ENCODE measurements at places on chromosomes 5 and 9.

DNA sequence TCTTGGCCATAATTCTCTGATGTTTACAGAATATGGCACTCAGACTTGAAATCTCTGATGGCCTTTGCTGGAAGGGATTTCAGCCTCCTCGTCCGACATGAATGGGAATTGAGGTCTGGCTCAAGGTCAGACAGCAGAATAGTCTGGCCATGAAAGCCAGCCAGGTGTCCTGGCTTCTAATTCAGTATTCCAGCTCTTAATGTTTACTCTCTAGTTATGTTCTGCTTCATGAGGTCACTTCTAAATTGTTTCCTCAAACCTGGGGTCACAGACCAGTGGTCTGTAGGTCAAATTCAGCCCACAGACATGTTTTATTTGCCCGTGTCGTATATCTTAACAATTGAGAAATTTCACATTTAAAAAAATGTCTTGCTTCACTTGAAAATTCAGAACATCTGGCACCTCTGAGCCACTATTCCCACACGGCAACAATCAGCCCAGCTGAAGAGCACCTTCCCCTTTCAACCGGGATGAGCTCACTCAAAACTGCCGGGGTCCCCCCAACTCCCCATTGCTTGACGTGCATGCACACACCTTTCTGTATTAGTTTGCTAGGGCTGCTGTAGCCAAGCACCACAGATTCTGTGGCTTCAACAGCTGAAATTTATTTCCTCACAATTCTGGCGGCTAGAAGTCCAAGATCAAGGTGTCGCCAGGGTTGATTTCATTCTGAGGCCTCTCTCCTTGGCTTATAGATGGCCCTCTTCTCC, 243.5 kb downstream of the ENC1 start:
- no peak for DNase-seq

GRCh38 chr5:18761801-18762200, 1127.5 kb downstream of the TAF11L14 start:
- DNase-seq: peak; percentile 57

- DNase-seq: no peak
These were observed 23.9 kb downstream of the JMY start for GRCh38 chr5:79259810-79260209.

DNA sequence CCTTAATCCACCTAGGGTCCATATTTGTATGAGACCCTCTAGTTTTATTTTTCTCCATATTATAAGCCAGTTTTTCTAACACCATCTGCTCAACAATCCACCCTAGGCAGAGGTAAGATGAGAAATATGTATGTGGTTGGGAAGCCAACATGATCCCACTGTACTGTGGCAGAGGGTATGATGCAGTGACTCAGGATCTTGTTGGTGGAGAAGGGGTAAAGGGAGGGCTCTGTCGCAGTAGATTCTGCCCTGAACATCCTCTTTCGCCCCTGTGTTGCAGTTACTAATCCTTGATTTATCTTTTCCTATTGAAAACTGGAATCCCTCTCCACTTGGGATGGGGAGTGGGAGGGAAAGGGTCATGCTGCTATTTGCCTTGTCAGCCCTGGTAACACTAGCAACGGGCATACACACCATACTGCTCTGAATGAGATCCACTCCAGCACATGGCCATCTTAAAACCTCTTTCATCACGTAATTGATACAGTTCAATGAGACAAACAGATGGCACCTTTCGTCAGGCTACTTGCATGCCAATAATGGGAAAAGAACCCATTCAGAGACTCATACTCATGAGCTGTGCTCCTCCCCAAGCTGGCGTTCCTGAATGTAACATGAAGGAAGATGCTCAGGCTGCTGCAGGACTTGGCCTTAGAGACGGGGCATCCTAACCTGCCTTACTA, 63.0 kb downstream of the ADAMTS12 start:
- DNase-seq: no peak

- DNase-seq: no peak
These were observed 151.6 kb downstream of the SYK start for GRCh38 chr9:90953200-90953599.

DNA sequence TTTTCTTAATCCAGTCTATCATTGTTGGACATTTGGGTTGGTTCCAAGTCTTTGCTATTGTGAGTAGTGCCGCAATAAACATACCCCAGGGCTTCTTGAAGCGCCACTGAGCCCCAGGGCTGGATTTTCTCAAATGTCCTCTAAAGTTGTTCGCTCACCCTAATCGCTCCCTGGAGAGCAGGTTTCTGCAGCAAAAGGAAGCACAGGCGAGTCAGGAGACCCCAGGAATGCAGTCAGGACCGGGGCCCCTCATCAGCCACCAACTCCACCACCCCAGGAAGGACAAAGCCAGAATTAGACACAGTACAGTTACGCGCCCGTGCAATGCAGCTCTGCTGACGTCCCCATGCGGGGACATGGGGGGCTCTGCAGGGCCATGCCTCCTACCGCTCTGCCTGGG, 15.7 kb upstream of the OBP2B start:
- no peak for DNase-seq

DNA sequence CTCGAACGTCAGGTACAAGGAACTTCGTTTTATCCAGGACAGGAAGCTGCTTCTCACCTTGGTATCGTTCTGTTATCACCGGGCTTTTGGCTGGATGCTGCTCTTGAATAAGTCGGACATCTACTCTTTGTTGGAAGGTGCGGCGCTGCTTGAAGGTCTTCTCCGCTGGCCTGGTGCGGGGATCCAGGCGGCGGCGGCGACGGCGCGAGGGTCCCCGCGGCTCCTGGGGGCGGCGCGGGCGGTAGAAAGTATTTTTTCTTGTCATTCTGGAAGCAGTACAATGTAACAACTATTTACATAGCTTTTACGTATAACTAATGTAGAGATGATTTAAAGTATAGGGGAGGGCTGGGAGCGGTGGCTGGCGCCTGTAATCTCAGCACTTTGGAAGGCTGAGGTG, 52.3 kb downstream of the ACER2 start:
- DNase-seq: no peak

DNA sequence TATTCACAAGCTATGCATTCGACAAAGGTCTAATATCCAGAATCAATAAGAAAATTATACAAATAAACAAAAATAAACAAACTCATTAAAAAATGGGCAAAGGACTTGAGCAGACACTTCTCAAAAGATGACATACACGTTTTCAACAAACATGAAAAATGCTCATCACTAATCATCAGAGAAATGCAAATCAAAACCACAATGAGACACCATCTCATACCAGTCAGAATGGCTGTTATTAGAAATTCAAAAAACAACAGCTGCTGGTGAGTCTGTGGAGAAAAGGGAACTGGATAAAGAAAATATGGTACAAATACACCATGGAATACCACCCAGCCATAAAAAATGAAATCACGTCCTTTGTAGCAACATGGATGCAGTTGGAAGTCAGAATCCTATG, 45.1 kb upstream of the PUM3 start:
- DNase-seq: no peak

DNA sequence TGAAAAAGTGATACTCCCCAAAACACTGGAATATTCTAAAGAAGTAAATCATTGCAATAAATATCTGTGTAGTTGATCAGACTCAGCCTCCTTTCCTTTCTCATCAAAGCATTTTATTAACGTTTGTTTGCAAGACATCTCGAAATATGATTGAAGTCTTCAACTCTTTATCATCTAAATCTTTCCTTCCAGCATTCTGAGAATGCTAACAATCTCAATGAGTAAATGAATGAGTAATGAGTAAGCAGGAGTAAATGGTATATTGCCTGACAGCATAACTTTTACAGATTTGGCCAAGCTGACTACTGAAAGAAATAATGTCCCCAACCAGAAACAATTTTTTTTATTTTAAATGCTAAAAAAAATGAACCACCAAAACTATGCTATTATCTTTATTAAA, 157.1 kb downstream of the SLCO4C1 start:
- no peak for DNase-seq

- DNase-seq: no peak
These were observed 1.4 kb downstream of the HDHD3 start for GRCh38 chr9:113375057-113376023.

DNA sequence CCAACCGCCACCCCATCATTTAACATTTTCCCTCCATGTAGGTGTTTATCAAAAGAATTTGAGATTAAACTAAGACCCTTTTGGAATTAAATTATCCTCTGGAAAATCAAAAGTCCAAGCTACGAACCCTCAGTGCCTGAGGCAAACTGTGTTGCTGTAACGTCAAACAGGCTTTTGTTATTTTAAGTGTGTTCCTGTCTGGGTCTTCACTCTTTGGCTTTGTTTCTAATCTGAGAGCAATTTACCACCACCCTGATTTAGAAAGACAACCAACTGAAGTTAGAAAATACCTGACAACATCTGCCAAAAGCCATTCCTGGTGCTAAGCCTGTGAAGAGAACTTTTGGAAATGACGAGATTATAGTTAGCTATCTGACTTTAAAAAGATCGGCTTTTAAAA, 199.9 kb downstream of the DIRAS2 start:
- no peak for DNase-seq

DNA sequence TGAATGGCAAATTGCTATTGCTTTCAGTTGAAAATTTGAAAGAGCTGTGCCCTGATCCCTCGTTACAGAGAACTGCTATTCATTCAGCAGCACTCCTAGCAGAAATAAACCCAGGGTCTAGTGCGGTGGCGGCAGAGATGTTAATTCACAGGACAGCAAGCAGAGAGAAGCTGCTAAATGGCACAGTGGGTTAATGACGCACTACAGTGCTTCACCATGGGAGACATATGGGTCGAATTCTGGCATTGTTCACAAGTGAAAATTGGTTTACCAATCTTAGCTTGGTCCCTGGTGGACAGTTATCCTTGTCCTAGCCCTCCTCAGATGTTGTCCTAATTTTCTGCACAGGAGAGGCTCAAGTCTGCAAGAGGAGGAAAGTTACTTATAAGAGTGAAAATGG, 807.4 kb downstream of the TLE1 start:
- DNase-seq: no peak

DNA sequence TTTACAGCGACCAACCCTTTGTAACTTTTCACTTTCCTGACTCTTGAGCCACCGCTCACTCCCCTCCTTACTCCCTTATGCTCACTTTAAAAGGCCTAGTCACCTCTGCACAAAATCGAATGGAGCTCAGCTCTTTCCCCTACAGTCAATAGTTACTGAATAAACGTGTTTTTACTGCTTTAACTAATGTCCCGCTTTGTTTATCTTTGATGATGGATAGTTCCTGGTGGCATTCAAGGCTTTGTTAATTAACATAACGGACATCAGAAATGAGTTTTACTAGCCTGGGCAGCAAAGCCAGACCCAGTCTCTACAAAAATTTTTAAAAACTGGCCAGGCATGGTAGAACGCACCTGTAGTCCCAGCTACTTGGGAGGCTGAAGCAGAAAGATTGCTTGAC, 5.0 kb downstream of the SERINC5 start:
- no peak for DNase-seq

DNA sequence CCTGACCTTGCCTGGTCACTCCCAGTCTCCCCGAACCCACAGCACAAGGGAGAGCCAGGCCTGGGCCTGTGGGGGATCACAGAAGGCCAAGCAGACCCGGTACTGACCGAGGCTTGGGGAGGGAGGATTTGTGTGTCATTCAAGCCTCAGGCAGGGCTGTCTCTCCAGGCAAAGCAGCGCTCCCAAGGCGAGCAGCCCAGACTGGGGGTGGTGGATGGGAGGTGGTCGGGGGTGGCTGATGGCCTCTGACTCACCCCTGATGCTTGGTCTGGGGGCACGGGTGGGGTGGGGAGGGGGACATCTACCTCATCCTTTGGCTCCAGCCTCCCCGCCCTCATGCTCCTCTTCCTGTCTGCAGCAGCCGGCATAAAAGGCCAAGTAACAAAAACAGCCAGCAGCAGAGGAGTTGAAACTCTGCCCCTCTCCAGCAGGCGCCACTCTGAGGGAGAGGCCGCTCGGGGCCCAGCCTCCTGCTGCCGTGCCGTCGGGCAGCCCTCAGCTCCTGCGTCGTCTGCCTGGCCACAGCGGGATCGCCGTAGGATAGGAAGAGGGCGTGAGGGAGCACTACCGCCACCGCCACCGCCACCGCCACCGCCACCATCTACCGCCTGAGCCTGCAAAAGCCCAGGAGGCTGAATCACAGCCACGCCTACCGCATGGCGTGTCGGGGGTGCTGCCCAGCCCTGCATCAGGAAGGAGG, 166.0 kb downstream of the OLFM1 start:
- DNase-seq: no peak

DNA sequence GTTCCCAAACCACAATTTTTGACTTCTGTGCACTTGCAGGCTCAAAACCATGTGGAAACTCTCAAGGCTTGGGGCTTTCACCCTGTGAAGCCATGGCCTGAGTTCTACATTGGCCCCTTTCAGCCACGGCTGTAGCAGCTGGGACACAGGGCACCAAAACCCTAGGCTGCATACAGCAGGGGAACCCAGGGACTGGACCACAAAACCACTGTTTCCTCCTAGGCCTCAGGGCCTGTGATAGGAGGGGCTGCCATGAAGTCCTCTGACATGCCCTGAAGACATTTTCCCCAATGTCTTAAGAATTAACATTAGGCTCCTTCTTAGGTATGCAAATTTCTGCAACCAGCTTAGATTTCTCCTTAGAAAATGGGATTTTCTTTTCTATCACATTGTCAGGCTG, 312.1 kb upstream of the TUSC1 start:
- DNase-seq: no peak

DNA sequence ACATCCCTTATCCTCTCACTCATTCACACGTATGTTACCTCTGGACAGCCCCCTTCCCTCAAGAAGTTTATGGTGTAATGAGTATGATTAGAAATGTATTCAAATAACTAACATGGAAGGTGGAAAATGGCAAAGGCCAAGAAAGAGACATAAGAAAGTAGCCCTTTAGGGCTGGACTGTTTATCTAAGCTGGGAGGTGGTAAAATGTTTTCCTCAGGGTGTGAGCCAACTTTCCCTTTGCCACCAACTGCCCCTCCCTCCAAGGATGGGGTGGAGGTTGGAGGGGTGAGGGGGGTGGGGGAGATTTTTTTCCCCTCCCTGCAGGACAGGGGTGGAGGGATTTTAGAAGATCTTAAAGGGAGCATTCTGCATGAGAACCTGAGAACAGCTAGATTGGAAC, 8.2 kb downstream of the SLC45A2 start:
- DNase-seq: no peak

GRCh38 chr5:13611604-13612003, 332.9 kb downstream of the DNAH5 start:
- no peak for DNase-seq

DNA sequence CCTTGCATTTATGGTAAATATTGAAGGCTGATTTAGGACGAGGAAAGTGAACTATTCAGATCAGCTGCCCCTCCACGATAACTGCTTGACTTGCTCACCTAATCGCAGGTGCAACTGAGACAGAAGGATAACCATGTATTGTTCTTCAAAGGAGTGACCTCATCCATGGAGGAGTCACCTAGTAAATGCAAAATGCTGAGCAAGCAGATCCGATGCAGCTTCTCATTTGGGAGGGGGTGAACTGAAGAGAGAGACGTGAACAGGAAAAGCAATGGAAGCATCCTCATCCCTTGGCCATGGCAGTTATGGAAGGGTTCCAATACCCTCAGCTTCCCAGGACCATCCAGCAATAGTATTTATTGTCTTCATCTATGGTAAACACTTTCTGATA, 47.5 kb downstream of the RASGRF2 start:
- no peak for DNase-seq

DNA sequence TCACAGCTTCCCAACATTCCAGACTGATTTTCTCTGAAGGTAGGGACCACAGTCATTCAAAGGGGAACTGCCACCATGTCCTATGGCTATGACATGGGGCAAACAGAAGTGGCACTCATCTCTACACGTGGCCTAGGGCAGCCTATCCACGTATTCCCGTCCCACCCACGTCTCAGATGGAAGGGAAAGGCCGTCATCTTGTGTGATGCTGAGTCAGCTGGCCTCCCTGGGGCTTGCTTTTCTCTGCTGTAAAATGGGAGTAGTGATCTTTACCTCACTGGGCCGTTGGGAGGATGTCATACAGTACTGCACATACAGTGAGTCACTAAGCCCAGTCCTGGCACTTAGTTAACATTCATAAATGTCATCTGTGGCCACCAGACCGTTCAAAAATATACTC, 72.3 kb downstream of the RAPGEF1 start:
- peak; percentile 96 for DNase-seq

Data from suppressor macrophage treated with lipopolysaccharide for 1 hour (primary cell).